ENCODE measurements at places on chromosomes 1 and 21. TPM values are rescaled to one million over a fixed set of nuclear protein-coding genes. Genes with fewer than 3 reads are reported as not detected.

- no peaks in the 10 kb centered on the region for H3K27me3 ChIP-seq
- H3K27ac ChIP-seq: no peak overlapping the region
- DNase-seq: no peak
- no peak overlapping the region for H3K4me3 ChIP-seq
- peaks cover 2% of the 10 kb centered on the region for H3K4me1 ChIP-seq
- H3K36me3 ChIP-seq: no peaks in the 10 kb centered on the region
These were observed 54.9 kb downstream of the ENAH start for GRCh38 chr1:225597926-225598575.

The AUNIP gene
- polyA plus RNA-seq: 0.41 TPM

The RNU1-2 gene
- polyA plus RNA-seq: not detected

The NEXN gene
- 12.2 TPM for polyA plus RNA-seq

GRCh38 chr1:5990913-5991312 lies 1.3 kb downstream of the NPHP4 start:
- H3K27ac ChIP-seq: peak overlapping the region; percentile 2
- peaks cover 11% of the 10 kb centered on the region for H3K27me3 ChIP-seq
- H3K4me3 ChIP-seq: peak overlapping the region; percentile 54
- H3K4me1 ChIP-seq: peaks cover 9% of the 10 kb centered on the region

DNA sequence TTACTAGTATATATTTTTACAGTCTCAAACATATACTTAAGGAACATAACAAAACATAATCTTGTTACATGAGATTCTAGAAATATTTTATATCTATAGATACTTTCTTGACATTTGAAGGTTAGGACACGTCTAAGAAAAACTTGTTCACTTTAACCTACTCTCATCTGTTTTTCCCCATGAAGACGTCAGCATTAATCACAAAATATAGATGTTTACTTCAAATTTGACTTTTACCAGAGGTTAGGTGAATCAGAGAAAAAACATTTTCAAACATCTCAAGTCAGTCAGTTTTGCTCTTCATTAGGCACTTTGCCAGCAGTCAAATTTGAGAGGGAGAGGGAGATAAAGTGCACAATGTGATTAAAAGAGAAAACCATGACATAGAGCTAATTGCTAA lies 47.7 kb downstream of the BRINP3 start:
- H3K4me1 ChIP-seq: no peaks in the 10 kb centered on the region
- no peak overlapping the region for H3K27ac ChIP-seq
- no peak for DNase-seq
- H3K4me3 ChIP-seq: no peak overlapping the region
- no peaks in the 10 kb centered on the region for H3K27me3 ChIP-seq

DNA sequence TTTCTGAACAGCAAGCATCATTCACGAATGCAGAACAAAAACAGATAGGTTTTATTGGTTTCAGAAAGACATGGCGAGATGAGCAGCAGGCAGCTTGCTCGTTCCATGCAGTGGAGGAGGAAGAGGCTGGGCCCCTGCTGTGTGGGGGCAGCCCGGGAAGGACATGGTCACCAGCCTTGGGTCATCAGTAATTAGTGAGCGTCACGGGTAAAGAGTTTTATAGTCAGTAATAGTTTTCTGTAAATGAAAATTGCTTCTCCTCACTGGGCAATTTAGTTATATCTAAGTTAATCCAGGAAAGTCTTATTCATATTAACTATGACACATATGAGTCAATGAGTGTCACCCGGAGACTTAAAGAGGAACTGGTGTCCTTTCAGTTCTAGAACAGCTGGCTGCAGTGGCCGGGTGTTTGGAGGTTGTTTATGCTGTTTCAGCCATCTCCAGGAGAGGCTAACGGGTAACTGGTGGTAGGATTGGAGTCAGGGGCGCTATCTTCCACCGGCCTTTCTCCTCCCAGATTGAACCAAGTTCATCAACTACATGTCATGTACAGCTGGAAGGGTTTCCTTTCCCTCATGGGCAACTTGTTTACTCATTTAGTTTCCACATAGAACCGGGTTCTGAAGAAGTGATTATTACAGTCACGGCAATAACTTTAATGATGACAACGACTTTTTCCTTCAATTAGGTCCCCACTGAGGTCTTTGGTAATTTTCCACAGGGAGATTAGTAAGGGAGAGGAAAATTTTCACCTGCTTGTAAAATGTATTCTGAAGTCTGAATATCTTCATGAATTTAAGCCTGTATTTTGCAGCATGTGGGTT lies 34.6 kb upstream of the SLC45A1 start:
- H3K4me1 ChIP-seq: no peaks in the 10 kb centered on the region
- no peak for DNase-seq
- H3K27ac ChIP-seq: no peak overlapping the region
- H3K36me3 ChIP-seq: no peaks in the 10 kb centered on the region

DNA sequence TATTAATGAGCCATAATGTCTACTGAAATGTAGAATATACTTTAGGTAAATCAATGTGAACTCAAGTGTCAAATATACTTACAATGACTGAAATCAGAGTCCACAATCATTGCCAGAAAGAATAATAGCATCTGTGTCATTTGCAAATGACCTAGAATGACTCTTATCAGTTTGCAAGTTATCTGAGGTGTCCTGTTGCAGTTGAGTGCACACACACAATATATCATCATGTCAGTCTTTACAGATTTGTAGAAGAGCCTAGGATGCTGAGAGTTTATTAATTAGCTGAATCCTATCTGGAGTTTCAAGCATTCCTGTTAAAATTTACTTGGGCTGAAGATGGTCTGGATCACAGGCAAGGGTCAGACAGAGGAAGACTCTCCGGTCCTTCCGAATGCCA lies 324.0 kb upstream of the GREM2 start:
- no peak overlapping the region for H3K4me3 ChIP-seq
- DNase-seq: no peak
- no peak overlapping the region for H3K27ac ChIP-seq
- H3K36me3 ChIP-seq: no peaks in the 10 kb centered on the region
- H3K27me3 ChIP-seq: no peaks in the 10 kb centered on the region
- H3K4me1 ChIP-seq: no peaks in the 10 kb centered on the region

DNA sequence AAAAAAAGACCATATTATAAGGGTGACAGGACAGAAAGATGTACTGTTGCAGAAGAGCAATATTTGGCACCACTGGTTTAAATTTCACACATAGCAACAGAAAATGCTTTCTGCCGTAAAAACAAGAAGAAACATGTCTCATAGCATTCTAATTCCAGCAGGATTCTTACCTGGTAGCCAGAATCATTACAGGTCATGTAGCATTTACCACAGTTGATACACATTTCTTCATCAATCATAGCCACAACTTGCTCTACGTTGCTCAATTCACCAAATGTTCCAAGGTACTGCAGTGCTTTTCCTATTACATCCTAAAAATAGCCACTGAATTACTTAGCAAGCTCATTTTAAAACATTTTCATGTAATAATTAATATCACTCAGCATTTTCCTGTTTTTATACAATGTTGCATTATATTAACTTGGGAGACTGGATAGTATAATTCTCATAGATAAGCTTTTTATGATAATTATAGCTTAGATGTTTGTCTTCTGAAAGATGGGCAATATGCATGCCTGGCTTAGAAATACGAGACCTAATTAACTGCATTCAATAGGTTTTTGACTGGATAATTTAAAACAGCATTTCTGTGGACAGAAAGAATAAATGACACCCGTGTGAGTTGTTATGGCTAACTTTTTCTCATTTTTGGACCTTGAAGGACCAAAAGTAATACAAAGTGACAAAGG lies 360.7 kb downstream of the PTBP2 start:
- DNase-seq: no peak
- no peak overlapping the region for H3K4me3 ChIP-seq
- H3K27me3 ChIP-seq: no peaks in the 10 kb centered on the region

The EDN2 gene
- polyA plus RNA-seq: 2.3 TPM

- H3K36me3 ChIP-seq: no peaks in the 10 kb centered on the region
- H3K27ac ChIP-seq: no peak overlapping the region
- no peaks in the 10 kb centered on the region for H3K27me3 ChIP-seq
- H3K4me3 ChIP-seq: no peak overlapping the region
These were observed 150.9 kb upstream of the VAMP3 start for GRCh38 chr1:7620196-7620595.

GRCh38 chr1:186605762-186606350 lies 74.4 kb downstream of the PTGS2 start:
- H3K27ac ChIP-seq: no peak overlapping the region
- H3K4me1 ChIP-seq: no peaks in the 10 kb centered on the region
- H3K4me3 ChIP-seq: no peak overlapping the region

GRCh38 chr21:39189857-39190604 lies 6.8 kb upstream of the PSMG1 start:
- no peaks in the 10 kb centered on the region for H3K4me1 ChIP-seq
- no peak overlapping the region for H3K4me3 ChIP-seq
- H3K27me3 ChIP-seq: no peaks in the 10 kb centered on the region
- H3K36me3 ChIP-seq: no peaks in the 10 kb centered on the region
- no peak overlapping the region for H3K27ac ChIP-seq

DNA sequence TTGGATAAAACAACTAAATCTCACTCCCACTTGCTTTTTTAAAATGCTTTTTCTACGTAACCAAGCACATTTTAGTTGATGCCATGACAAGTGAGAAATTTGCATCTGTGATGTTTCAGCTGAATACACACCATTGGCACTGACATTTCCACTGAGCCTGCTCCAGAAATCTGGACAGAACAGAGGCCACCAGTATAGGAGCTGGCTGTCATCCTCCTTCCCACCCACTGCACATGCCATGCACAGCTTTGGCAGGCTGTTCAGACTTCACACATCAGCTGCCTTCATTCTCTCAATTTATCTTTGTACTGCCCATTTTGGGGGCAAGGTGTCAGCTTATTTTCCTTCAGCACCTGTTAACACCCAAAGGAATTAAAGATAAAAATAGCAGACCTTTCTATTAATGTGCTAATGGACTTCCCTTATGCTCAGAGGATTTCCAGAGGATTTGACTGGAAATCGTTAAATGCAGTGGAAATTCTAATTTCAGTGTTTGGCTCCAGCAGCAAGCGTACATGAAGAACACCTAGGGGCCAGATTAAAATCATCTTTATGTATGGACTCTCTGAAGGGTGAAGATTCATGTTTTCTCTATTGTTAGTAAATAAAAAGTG lies 12.9 kb upstream of the PODN start:
- no peaks in the 10 kb centered on the region for H3K36me3 ChIP-seq
- H3K4me3 ChIP-seq: no peak overlapping the region
- no peak overlapping the region for H3K27ac ChIP-seq
- no peaks in the 10 kb centered on the region for H3K27me3 ChIP-seq
- no peak for DNase-seq

- H3K27ac ChIP-seq: no peak overlapping the region
- DNase-seq: no peak
- peaks cover 34% of the 10 kb centered on the region for H3K4me1 ChIP-seq
- no peaks in the 10 kb centered on the region for H3K36me3 ChIP-seq
These were observed 144.5 kb downstream of the SLC45A1 start for GRCh38 chr1:8462371-8462892.

- H3K4me3 ChIP-seq: no peak overlapping the region
- H3K27me3 ChIP-seq: no peaks in the 10 kb centered on the region
- no peak overlapping the region for H3K27ac ChIP-seq
- no peaks in the 10 kb centered on the region for H3K36me3 ChIP-seq
- DNase-seq: no peak
These were observed 111.1 kb downstream of the GLUL start for GRCh38 chr1:182280504-182280900.

- H3K27me3 ChIP-seq: no peaks in the 10 kb centered on the region
- DNase-seq: no peak
- no peak overlapping the region for H3K27ac ChIP-seq
- H3K36me3 ChIP-seq: no peaks in the 10 kb centered on the region
These were observed 17.2 kb upstream of the PLA2G2E start for GRCh38 chr1:19940486-19941205.

GRCh38 chr1:68085752-68086151 lies 35.3 kb upstream of the DIRAS3 start:
- no peak overlapping the region for H3K4me3 ChIP-seq
- DNase-seq: no peak
- no peaks in the 10 kb centered on the region for H3K36me3 ChIP-seq
- H3K4me1 ChIP-seq: no peaks in the 10 kb centered on the region
- no peak overlapping the region for H3K27ac ChIP-seq
- no peaks in the 10 kb centered on the region for H3K27me3 ChIP-seq

- no peak for DNase-seq
- peaks cover 8% of the 10 kb centered on the region for H3K4me1 ChIP-seq
- H3K36me3 ChIP-seq: no peaks in the 10 kb centered on the region
- no peak overlapping the region for H3K27ac ChIP-seq
- H3K27me3 ChIP-seq: no peaks in the 10 kb centered on the region
These were observed 44.1 kb upstream of the DNAJC6 start for GRCh38 chr1:65265296-65265650.

The TMPRSS3 gene
- polyA plus RNA-seq: 1.5 TPM

GRCh38 chr1:116389013-116389412 lies 16.0 kb downstream of the ATP1A1 start:
- H3K36me3 ChIP-seq: peaks cover 20% of the 10 kb centered on the region
- H3K27me3 ChIP-seq: no peaks in the 10 kb centered on the region
- H3K4me3 ChIP-seq: no peak overlapping the region

DNA sequence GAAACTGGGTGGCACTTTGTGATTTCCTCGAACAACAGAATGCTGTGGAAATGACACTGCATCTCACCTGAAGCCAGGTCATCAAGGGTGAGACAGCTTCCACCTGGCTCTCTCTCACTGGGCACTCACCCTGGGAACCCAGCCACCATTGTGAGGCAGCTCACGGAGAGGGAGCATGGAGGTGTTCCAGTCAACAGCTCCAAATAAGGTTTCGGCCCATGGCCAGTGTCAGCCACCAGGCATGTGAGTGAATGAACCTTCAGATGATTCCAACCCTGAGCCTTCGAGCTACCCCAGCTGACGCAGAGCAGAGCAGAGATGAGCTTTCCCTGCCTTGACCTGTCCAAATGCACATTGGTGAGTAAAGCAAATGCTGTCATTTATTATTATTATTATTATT lies 58.1 kb downstream of the SYDE2 start:
- no peaks in the 10 kb centered on the region for H3K27me3 ChIP-seq
- no peaks in the 10 kb centered on the region for H3K4me1 ChIP-seq
- no peaks in the 10 kb centered on the region for H3K36me3 ChIP-seq
- no peak overlapping the region for H3K4me3 ChIP-seq
- DNase-seq: no peak
- no peak overlapping the region for H3K27ac ChIP-seq

DNA sequence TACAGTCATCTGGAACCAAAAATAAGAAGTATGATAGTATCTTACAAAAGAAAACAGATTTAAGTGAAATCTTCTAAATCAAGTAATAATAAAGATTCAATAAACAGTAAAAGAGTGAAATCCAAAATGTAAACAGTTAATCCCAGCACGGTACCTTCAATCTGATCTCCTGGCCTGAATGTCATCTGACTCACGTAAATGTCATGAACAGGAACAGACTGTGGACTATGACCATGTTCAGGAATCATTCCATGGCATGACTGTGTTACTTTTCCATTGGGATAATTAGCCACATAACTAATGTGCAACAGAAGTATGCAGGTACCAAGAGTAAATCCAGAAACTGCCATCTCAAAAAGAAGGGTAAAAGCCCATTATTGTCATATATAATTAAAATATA lies 18.0 kb downstream of the FRRS1 start:
- peak; percentile 51 for DNase-seq
- H3K36me3 ChIP-seq: no peaks in the 10 kb centered on the region
- H3K27ac ChIP-seq: peak overlapping the region; percentile 19
- no peaks in the 10 kb centered on the region for H3K27me3 ChIP-seq

The CHIA gene
- not detected for polyA plus RNA-seq

The RIPK4 gene
- 28.1 TPM for polyA plus RNA-seq

GRCh38 chr1:237542525-237543418 lies 347.9 kb downstream of the ZP4 start:
- DNase-seq: no peak
- no peaks in the 10 kb centered on the region for H3K27me3 ChIP-seq
- no peak overlapping the region for H3K4me3 ChIP-seq
- no peaks in the 10 kb centered on the region for H3K36me3 ChIP-seq
- no peaks in the 10 kb centered on the region for H3K4me1 ChIP-seq
- no peak overlapping the region for H3K27ac ChIP-seq

All from hepatocyte (in vitro differentiated cells).